ENCODE measurements at places on chromosomes 3 and 15.

DNA sequence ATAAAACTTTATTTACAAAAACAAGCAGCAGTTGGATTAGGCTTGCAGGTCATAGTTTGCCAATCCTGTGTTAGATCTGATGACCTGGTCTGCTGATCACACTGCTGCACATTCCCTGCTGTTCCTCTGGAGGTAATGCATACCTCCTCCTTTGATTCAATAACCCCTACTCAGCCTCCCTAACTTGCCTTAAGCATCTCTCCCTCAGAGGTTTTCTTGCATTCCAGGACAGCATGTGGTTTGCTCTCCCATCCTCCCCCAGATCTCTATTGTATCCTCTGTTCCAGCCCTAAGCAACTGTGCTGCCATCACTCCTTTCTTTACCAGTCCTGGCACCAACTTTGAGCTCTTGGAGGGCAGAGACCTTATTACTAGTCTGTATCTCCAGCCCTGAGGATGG, 63.4 kb downstream of the CACNA2D3 start:
- DNase-seq = no peak

DNA sequence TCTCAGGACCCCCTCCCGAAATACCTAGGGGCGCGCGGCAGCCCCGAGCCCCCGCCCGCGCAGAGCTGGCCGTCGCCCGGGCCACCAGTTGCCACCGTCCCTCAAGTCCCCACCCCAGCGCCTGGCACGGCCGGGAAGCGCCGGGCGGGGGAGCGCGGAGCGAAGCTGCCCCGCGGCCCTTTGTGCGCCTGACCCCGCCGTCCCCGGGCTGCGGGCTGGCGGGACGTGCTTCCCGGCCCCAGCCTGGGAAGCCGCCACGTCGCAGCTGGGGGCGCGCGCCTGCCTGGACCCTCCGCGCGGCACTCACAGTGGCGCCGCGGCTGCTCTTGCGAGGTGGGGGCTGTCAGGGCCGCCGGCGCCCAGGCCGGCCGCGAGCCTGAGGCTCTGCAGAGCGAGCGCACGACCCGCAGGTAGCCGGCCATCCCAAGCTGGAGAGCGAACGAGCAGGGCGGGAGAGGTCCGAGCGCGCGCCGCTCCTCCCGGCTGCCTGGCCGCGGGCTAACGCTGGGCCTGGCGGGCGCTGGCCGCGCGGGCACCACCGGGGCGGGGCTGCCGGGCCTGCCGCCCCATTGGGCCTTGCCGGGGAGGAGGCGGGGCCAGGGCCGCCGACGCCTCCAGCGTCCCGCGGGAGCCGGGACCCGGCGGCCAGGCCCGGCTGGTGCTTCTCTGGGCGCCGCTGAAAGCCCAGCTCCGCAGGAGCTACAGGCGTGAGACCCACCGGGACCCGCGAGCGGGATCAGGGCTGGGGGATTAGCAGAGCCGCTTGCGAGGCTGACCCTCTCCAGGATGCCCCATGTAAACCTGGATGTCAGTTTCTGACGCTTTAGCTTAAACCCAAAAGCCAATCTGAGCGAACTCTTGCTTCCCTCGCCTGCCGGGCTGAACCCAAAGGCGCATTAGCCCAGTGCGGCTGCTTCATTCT, at the start of gene IDH2:
Gene IDH2, minus strand, starts transcription at position 500 of the 922 bp plus-strand sequence. Its CDS starts 78 bp downstream, at position 422.
- peak; percentile 73 for DNase-seq

GRCh38 chr3:180183346-180183745, 146.6 kb upstream of the PEX5L start:
- DNase-seq = no peak

GRCh38 chr3:48236531-48236930, 4.4 kb upstream of the ZNF589 start:
- no peak for DNase-seq

GRCh38 chr3:148532326-148532725, 165.4 kb upstream of the AGTR1 start:
- no peak for DNase-seq

GRCh38 chr3:108406661-108407206, 103.7 kb downstream of the MYH15 start:
- DNase-seq = no peak

DNA sequence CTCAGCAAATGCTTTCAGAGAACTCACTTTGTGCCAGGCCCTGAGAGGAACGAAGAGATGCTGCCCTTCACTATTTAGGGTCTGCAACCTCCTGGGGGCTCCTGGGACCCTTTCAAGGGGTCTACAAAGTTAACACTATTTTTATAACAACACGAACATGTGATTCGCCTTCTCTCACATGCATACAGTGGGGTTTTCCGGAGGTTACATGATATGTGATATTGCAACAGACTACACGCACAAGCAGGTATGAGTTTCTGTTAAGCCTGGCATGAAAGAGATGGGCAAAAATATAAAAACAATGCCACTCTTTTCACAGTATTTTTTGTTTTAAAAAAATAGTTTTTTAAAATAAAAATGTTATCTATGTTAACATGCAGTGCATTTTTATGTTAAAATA, 10.3 kb downstream of the STARD5 start:
- no peak for DNase-seq

GRCh38 chr15:26628879-26629529, 143.9 kb downstream of the GABRB3 start:
- DNase-seq = peak; percentile 10

GRCh38 chr15:22831473-22831872, 7.0 kb upstream of the NIPA2 start:
- no peak for DNase-seq

DNA sequence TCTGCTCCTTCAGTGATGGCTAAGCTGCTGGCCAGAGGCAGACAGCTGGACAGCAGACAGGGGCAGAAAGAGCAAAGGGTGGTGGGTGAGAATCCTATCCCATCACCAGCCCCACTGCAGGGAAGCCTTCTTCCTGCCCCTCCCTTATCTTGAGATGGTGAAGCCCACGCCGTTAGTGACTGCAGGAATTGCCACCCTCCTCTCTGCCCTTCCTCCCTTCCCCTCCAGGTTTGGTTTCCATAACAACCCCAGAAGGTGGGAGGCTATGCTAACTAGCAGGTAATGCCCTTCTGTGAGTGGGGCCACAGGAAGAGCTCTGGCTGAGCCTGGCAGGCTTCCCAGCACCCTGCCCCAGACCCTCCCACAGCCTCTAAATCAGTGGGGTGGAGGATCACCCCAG, 32.8 kb downstream of the SCN5A start:
- no peak for DNase-seq

DNA sequence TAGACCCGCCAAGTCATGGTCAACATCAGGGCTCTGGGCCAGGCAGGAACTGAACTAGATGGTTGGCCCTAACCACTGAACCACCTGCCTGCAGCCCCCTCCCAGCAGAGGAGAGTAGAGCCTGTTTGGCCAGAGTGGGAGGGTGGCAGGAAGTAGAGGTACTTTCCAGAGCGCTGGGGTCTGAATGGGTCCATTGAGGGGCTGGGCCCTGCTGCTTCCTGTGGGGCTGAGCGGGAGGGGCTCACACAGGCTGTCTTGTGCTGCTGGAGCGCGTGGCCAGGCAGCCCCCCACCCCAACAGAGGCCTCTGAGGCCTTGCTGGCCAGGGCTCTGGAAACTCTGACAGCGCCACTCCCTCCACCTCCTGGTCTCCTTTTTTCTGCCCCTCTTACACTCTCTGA, 17.4 kb downstream of the CSPG4 start:
- no peak for DNase-seq

DNA sequence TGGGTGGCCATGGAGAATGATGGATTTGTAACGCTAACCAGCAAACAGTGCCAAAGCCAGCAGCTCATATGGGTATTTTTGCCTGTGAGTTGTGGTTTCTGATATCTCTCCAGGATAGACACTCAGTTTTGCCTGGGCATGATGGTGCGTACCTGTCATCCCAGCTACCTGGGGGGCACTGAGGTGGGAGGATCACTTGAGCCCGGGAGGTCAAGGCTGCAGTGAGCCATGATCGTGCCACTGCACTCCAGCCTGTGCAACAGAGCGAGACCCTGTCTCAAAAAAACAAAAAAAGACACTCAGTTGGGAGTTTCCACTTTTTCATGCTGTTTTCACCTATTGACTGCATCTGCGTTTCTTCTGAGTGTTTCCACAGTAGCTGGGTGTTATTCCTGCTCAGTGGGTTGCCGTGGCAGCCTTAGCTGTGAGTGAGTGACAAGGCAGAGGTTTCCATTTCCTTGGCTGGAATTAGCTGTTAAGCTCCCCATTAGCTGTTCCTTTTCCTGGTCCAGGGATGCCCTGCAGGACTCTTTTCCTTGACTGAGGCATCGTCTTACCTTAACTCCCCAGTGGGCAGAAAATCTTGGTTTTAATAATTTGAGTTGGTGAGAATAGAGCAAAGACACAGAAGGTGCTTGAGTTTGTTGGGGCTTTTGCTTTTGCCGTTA, 14.2 kb upstream of the RPP14 start:
- DNase-seq = no peak

DNA sequence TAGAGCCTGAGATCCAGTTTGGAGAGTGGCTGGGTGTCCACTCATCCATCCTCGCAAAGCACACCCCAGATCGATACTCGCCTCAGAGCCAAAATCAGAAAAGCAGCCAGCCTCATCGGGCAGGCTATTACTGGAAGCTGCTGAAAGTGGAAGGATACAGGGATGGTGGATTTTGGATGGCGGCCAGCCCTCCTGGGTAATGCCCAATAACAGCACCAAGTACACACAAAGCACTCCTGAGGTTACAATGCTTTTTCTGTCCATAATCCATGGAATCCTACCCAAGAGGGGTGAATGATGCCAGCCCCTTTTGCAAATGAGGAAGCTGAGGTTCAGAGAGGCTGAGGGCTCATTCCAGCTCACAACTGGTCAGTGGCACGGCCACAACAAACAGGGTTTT, 93.1 kb upstream of the SLC6A11 start:
- no peak for DNase-seq

DNA sequence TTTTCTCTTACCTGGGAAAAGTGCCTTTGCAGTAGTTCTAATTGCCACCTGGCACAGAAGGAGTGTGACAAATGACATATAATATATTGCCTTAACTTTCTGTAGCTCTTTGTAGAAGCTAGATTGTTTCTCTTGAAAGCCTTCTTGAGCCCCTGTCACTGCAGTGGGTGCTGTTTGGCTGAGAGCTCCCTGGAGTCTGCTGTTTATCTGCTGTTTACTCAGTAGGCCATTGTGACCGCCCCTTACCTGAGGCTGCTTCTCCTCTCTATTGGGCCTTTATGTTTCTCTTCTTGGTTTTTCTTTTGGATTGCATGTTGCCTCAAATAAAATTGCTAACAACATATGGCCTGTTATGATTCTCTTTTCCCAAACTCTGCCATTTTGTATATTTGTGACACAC, 16.7 kb downstream of the MAP2K5 start:
- DNase-seq = no peak

- DNase-seq = no peak
These were observed 151.0 kb downstream of the CHSY1 start for GRCh38 chr15:101100593-101101442.

- no peak for DNase-seq
These were observed 1.5 kb upstream of the CD276 start for GRCh38 chr15:73682600-73683090.

GRCh38 chr3:99249627-99250026, 348.1 kb upstream of the DCBLD2 start:
- DNase-seq = no peak

- no peak for DNase-seq
These were observed 17.9 kb upstream of the SKIC8 start for GRCh38 chr15:78317145-78317836.

GRCh38 chr3:152719264-152719663, 115.7 kb upstream of the P2RY1 start:
- DNase-seq = no peak

- no peak for DNase-seq
These were observed 84.8 kb downstream of the DCLK3 start for GRCh38 chr3:36679384-36680200.

- no peak for DNase-seq
These were observed 132.1 kb upstream of the TRIM42 start for GRCh38 chr3:140545756-140546155.

DNA sequence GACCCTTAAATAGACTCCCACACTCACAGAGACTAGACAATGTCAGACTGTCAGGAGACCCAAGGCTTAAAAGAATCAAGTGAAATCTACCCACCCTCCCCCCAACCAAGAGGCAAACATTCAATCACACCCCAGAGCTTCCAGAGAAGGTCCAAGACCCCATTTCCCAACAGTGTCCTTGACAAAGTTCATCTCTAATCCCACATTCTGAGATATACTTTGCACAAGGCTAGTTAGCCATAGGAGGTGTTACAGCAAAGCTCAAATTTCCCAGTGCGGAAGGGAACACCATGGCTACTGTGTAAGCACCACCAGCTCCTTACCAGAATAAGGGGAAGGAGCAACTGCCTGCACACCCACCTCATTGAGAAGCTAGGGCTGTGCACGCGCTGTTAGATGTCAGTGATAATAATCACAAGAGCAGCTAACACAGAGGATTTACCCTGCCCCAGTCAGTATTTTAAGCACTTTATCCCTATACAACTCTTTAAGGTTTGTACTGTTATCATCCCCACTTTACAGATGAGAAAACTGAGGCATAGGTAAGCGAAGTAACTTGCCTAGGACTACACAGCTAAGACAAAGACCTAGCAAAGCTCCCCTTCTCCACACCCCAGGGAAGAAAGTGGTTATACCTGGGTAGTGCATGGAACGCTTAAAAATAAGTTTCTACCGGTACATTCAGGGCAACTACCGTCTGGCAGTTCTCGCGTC, 17.3 kb downstream of the SPATA12 start:
- DNase-seq = no peak

DNA sequence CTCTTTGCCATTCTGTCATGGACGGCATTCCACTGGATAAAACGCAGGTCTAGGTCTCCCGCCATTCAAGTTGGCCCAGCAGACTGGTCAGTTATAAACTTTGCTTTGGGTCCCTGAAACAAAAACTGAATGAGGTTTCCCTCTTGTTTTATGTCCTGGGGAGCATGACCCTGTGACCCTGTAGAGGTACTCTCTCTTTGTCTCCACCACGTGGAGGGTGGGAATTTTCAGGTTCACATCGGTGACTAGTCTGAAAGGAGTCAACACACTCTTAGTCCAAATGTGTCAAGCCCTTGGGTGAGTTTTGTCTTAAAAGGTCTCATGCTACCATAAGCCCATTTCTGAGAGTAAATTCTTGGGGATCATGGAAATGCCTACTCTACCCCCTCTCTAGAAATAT, 139.9 kb downstream of the PLCH1 start:
- DNase-seq = no peak

GRCh38 chr3:16842272-16843270, 42.2 kb upstream of the PLCL2 start:
- DNase-seq = peak; percentile 64

DNA sequence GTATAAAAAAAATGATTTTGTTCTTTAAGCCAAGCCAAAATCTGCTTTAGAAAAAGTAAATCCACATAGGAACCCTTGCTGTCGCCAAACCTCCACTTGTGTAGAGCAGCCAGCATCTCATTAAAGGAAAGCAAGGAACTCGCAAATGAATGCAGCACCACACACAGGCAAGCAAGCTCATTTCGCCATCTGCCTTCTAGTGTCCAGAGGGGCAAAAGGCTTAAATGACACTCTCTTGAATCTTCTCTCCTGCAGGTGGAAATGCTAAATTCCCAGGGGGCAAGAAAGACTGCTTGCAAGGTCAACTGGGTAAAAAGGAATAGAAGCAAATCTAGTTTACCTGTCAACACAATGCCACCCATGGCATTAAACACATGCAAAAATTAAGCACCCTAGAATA, 2.4 kb downstream of the MB21D2 start:
- no peak for DNase-seq

- DNase-seq = no peak
These were observed 135.9 kb upstream of the PLXNA1 start for GRCh38 chr3:126847061-126847460.

Data from stimulated activated CD4-positive, alpha-beta T cell treated with anti-CD3 and anti-CD28 coated beads, Interleukin-2, amount 100 ng/mL, for 24 hours (primary cell).